ENCODE measurements at places on chromosomes 16 and 17. TPM values are rescaled to one million over a fixed set of nuclear protein-coding genes. Genes with fewer than 3 reads are reported as not detected.
A peak's percentile ranks its signal among the peaks of the same experiment; 100 is the strongest.

Gene C1QTNF8
- total RNA-seq, result not detected

DNA sequence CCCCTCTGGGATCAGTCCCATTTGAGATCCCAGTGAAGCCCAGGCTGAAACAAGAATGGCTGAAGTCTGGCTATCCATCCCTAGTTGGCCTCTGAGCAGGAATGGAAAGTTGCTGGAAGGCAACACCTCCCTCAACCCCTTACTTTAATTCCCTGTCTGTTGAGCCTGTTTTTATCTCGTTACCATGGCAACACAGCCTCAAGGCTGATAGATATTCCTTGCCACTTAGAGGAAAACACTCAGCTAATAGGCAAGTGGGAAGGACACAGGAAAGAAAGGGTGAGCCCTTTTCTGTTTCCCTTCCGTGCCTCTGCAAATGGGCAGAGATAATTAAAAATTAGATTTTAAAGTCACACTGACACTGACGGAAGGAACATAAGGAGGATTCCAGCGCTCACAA is 75.5 kb upstream of the CLEC3A start:
- no peak for DNase-seq

GRCh38 chr17:38704606-38705522 is at the start of gene MLLT6:
Gene MLLT6 (plus strand): TSS chr17:38705273. CDS start chr17:38705633, 360 bp downstream.
- peak; percentile 81 for DNase-seq

Gene TBC1D3C
- 0.81 TPM for total RNA-seq

GRCh38 chr16:72182976-72183375 is 11.0 kb upstream of the PMFBP1 start:
- peak; percentile 29 for DNase-seq

GRCh38 chr17:6525731-6526130 is 30.6 kb downstream of the PITPNM3 start:
- no peak for DNase-seq

GRCh38 chr17:79715098-79715942 is 15.4 kb upstream of the ENPP7 start:
- no peak for DNase-seq

DNA sequence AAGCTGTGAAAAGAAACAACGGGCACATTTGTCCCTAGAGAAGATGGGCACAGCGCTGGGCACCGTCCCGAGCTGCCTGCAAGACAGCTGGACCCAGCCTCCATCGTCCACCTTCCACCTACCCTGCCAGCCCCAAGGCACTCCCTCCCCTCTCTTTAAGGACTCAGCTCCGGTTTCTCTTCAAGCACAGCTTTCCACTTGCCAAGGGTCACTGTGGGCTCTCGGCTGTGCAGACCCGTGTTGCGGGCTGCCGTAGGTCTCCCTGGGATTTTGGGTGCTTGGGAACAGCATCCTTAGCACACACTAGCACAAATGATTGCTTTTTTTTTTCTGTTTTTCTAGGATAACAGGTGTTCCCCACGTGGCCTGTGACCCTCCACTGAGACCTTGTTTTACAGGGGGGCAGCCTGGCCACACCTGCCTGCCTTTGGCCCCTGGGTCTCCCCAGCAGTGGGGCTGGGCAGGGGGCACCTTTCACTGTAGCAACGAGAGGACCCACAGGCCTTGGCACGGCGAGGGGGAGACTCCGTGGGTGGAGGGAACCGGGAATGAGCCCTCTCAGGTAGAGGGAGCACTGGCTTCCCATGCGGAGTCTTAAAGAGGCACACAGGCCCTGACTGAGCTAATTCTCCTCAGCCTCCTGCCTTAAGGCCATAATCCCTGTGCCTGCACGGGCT is 1.4 kb downstream of the CHMP6 start:
- DNase-seq, result no peak

GRCh38 chr17:7046127-7046724 is 2.3 kb upstream of the SLC16A11 start:
- DNase-seq, result no peak
